Stimulated activated CD4-positive, alpha-beta T cell treated with anti-CD3 and anti-CD28 coated beads, Interleukin-1b, Interleukin-23, amount 100 ng/mL, for 24 hours (primary cell): ENCODE measurements at places on chromosomes 6 and 20.

DNA sequence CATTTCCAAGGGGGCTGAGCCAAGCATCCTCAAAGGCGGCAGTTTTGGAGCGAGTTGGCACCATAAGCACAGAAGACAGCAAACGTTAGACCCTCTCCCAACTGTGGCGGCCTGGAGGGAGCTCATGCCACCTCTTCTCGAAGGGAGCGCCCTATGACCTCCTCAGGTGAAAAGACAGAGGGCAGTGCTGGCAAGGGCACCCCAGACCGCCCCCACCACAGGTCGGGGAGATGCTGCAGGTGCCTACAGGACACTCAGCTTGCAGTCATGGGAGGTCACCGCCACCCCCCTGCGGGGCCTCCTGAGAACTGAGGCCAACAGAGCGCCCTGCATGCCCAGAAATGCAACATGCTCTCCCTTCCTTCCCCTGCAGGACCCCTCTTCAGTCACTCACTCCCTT, 45.1 kb upstream of the BHLHE23 start:
- DNase-seq = no peak

- no peak for DNase-seq
Observed at GRCh38 chr6:37702314-37702713, 4.6 kb upstream of the MDGA1 start.

GRCh38 chr20:45346851-45347250, 1.4 kb downstream of the SDC4 start:
- no peak for DNase-seq

GRCh38 chr6:152085451-152085921, 278.0 kb downstream of the ESR1 start:
- DNase-seq = no peak

DNA sequence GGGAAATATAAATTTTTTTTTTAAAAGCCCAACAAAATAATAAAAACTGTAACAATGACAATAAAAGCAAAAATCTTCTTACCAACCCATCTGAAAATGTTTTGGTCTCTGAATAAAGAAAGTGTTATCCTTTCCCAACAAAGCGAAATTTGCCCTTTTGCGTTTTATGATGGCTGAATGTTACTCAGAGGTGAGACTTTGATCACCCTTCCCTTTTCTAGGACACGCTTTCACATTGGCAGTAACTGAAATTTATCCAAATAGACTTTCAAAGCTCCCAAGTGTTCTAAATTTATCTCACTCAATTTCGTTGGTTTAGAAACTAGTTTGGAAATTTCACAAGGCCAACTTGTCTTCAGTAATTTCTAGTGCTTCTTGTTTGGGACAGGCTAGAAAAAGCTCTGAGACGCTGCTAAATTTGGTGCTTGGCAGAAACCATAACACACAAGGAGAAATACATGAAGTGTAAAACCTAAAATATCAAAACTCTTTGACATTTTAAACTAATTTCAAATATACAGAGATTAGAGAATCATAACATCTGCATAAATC, 354.5 kb upstream of the CITED2 start:
- no peak for DNase-seq

- no peak for DNase-seq
Observed at GRCh38 chr6:55320696-55321086, 6.6 kb upstream of the GFRAL start.

DNA sequence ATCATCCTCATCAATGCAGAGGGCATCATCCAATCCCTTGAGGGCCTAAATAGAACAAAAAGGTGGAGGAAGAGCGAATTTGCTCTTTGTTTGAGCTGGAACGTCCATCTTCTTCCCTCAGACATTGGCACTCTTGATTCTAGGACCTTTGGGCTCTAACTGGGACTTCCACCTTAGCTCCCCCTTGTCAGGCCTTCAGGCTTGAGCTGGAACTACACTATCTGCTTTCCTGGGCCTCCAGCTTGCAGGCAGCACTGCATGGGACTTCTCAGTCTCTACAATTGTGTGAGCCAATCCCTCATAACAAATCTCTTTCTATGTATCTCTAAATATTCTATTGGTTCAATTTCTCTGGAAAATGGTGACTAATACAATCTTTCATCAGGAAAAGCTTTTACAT, 155.4 kb downstream of the MCHR2 start:
- DNase-seq = no peak

GRCh38 chr20:38426006-38426897, 8.9 kb downstream of the SNHG17 start:
- no peak for DNase-seq

- no peak for DNase-seq
Observed at GRCh38 chr6:43780293-43780692, 10.3 kb downstream of the VEGFA start.

DNA sequence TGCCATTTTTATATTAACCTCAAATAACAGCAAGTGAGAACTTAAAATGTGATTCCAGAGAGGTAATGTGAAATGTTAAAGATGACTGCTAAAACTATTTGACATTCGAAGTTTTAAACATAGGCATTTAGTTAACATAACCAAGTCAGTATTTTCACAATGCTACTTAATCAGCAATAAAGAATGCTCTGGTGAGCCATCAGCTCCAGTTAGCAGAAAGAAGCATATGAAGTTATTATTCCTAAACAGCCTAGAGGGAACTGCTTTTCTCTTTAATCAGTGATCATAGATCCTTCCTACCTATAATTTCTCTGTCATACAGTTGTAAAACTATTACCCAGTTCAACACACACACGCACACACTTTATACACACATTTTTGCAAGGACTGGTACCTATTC, 60.1 kb downstream of the MMS22L start:
- DNase-seq = no peak

GRCh38 chr20:63366390-63367365, 5.5 kb upstream of the CHRNA4 start:
- DNase-seq = no peak

- DNase-seq = peak; percentile 44
Observed at GRCh38 chr6:35327349-35328027, 14.9 kb upstream of the PPARD start.

- no peak for DNase-seq
Observed at GRCh38 chr20:50387996-50388332, 122.2 kb upstream of the PTPN1 start.

GRCh38 chr20:47311211-47311610, 45.3 kb downstream of the ZMYND8 start:
- no peak for DNase-seq
